ENCODE measurements at places on chromosomes 7 and 10.

- no peak for DNase-seq
Observed at GRCh38 chr7:151226560-151226874, 488 bp downstream of the ABCF2 start.

DNA sequence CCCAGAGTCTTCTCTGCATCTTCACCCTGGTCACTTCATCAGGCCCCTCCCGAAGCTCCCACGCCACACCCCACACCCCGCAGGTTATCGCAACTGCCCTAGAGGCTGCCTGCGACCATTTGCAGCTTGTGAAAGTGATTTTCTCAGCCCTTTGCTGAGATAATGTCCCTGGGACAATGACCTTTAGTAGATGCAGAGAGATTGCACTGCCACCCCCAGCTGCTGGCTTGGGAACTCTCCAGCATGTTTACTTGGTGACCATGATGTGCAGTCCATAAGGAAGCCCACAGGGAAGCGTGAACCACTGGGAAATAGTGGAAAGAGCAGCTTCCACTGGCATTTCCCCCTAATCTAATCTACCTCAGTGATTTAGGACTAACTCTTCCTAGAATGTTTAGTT is 97.3 kb downstream of the WNT2 start:
- DNase-seq, result no peak

- no peak for DNase-seq
Observed at GRCh38 chr7:32887395-32887794, 4.2 kb downstream of the KBTBD2 start.

DNA sequence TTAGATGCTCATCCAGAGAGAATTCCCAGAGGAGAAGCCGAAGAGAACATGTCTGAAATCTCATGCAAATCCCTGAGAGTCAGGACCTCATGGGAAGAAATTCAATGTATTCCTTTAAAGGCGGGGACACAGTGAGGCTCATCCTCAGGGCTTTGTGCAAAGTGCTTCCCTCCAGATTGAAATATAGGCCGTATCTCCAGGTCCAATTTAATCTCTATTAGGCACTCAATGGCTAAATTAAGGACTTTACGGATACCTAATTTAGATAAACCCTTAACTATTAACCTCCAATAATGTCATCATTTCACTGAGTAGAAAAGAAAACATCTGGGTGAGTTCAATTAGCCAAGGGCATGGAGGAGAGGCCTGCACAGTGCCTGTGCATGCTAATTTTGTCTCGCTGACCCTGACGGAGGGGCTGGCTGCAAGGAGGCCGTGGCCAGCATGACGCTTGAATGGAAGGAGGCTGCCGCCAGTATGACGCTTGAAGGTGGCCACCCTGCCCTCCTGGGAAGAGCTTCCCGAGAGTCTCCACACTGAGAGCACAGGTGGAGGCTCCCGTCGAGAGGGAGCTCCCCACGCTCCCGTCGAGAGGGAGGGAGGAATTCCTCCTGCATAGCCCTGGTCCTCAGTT is 287.6 kb downstream of the ADARB2 start:
- DNase-seq, result no peak

- no peak for DNase-seq
Observed at GRCh38 chr7:17297243-17297642, 1.2 kb upstream of the AHR start.

- no peak for DNase-seq
Observed at GRCh38 chr7:83410989-83411591, 237.8 kb downstream of the SEMA3E start.

- no peak for DNase-seq
Observed at GRCh38 chr10:113284635-113285034, 268.2 kb upstream of the HABP2 start.

DNA sequence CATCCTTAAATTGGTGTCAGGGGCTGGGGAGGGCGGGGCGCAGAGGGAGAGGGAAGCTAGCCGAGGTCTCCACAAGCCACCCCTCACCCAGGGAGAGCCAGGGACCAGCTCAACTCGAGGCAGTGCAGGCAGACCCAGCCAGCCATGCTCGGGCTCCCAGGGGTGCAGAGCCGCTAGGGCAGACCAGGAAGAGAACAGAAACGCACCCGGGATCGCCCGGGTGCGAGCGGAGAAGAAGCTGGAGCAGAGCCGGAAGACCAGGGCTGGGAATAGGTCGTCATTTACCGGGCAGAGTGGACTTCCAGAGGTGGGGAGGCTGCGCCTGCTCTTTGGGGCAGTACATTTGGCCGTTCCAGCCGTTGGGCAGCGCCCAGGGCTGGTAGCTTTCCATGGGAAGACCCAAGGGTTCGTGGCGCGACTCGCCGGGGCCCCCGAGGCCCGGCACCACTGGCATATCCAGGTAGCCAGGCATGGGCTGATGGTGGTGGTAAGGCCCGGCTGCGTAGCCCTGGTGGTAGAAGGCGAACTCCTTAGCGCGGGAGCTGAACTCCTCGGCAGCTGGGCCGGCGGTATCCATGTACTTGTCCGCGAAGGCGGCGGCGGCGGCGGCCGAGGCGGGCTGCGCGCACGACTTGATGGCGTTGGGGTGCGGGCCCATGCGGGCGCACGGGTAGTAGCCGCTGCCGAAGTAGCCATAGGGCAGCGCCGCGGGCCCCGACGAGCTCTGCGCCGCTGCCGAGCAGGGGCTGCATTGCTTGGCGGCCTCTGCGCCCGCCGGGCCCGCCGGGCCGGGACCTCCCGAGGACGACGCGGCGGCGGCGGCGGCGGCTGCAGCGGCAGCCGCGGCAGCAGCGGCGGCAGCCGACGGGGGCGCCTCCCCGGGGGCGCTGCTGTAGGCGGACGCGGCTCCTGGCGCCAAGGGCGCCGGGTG is 755 bp downstream of the HOXA13 start:
- no peak for DNase-seq

DNA sequence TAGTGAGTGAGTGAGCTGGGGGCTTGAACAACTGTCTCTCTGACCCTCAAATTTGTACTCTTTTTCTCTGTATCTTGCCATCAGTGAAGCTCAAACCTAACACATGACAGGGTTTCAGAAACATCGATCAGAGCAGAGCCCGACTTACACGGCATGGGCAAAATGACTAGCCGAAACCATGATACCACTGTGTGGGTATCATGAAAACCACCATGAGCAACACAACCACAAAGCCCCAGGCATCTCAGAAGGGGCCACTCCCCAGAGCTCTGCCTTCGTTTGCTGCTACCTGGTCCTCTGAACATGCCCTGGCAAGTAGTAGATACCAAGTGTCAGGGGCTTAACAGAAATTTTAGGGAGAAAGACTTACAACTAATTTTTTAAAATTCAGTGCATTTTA is 308.5 kb downstream of the WDR11 start:
- DNase-seq, result no peak

- DNase-seq, result no peak
Observed at GRCh38 chr7:31432176-31432575, 81.7 kb upstream of the ITPRID1 start.

DNA sequence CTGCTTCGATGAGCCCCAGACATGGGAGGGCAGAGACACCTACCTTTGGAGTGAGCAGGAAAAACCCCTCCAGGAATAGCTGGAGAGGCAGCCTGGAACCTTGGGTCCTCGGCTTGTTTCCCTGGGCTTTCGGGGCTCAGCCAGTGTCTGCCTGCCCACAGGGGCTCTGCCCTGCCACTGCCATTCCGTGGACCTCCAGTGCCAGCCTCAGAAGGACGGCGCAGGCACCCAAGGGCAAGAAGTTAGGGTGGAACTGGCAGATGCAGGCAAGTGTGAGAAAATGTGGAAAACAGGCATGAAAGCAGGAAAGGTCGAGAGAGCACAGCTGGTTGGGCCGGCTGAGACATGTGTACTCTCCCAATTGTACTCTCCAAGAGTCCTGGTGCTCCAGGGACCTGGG is 281.5 kb downstream of the GRID1 start:
- DNase-seq, result no peak

DNA sequence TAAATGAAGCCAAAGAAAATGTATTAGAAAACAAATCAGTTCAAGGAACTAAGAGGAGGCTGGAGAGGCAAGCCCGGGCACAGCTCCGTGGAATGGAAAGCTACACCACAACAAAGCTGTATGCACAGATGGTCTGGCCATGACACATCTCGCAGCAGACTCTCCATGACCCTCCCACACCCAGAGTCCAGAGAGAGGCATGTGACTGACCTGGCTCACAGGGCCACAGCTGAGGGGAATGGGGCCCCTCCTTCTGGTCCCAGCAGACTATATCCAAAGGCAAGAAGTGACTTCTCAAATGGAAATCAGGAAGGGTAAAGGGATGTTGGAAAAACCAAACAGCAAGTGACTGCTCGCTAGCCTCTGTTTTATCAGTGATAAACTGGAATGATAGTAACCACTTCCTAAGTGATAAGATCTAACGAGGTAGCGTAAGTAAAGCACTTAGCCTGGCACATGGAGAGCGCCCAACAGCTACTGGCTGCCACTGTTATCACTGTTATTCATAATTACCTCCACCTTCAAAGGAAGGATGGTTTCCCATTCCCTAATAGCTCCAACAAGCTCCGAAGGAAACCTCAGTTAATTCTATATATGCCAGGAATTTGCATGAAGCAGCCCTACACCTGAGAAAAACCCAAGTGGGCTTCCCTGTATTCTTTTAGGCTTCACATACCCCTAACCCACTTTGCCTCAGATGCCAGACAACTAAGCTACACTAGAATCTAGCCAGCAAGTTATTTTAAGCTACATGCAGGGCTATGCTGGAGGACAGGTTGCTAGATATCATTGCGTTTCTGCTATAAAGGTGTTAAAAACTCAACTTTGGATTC is 8.4 kb downstream of the OSBPL3 start:
- DNase-seq, result no peak

DNA sequence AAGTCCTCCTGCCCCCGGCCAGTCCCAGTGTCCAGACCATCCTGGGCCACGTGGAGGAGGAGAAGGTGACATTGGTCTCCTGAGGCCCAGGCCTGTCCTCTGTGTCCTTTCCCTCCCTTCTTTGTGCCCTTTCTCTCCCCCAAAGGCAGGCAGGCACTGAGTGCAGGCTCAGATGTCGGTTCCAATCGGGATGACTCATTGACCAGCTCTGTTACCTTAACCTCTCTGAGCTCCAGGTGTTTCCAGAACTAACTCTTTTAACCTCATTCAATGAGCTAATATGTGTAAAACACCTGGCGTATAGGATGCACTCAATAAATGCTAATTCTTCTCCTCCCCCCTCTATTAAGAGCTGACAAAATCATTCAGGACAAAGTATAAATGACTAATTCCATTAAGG is 25.7 kb downstream of the MACROH2A2 start:
- no peak for DNase-seq

DNA sequence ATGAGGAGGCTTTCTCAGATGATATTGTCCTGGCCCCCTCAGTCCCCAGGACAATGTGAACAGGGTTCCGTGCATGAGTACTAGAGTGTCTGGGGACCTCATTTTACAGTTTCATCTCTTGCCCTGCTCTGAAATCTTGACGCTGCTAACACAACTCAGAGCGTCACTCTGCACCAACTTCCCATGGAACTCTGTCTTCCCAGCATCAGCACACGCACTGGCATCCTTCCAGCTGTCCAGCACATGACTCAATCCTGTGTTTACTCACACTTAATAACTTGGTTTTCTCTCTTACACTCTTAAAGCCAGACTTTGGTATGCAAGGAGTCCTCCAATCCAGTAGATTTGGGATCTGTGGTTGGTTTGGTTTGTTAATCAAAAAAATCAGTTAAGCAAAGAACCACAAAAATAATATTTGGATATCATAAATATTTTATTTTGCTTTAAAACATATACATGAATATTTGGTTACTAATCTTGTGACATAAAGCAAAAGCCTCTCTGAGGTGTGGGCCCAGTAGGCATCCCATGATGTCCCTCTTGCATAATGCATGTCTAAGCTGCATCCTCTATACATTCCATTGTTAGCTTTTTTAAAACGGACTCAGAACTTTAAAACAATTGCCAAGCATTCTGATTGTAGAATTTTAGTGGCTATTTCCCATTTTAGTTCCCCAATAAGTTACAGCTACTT is 131.0 kb downstream of the CXCL12 start:
- no peak for DNase-seq

DNA sequence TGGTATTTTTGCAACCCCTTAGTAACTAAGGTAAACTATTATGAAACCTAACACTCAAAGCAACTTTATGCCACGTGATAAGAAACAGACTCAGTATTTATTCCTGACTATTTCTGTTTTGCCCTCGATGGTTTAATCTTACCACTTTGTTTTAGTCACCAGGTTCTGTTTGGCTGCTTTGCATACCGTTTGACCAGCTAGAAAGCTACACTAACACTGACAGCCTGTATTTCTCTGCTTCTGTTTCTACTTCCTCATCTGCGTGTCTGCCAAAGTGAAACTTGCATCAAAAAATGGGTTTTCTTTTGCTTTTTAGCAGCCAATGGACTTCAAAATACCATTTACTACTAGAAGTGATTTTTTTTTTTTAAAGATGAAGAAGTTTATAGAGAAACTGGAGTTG is 802.5 kb downstream of the GRM8 start:
- no peak for DNase-seq

GRCh38 chr10:106705681-106706100 is 458.8 kb downstream of the SORCS1 start:
- no peak for DNase-seq

DNA sequence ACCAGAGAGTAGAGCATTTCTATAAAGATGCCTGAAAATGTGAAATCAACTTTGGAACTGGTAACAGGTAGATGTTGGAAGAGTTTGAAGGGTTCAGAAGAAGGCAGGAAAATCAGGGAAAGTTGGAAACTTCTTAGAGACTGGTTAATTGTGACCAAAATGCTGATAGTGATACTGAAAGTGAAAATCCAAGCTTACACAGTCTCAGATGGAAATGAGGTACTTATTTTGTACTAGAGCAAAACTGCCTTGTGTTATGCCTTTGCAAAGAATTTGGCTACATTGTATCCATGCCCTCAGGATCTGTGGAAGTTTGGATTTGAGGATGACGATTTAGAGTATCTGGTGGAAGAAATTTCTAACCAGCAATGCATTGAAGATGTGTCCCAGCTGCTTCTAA is 430.6 kb upstream of the KCND2 start:
- DNase-seq, result no peak

- no peak for DNase-seq
Observed at GRCh38 chr10:50861370-50861769, 24.1 kb downstream of the A1CF start.

- DNase-seq, result no peak
Observed at GRCh38 chr10:72847681-72848080, 45.9 kb upstream of the OIT3 start.

Data from esophagus squamous epithelium (tissue), 5 donors.